Testis (tissue), 5 donors: ENCODE measurements at places on chromosomes 6 and 20. TPM values are rescaled to one million over a fixed set of nuclear protein-coding genes. Genes with fewer than 3 reads are reported as not detected.
A peak's percentile ranks its signal among the peaks of the same experiment; 100 is the strongest.

The MMP24 gene
- polyA plus RNA-seq: 2.2 TPM

The CCN5 gene
- 52.0 TPM for polyA plus RNA-seq

The PCIF1 gene
- polyA plus RNA-seq: 39.3 TPM

The EYA2 gene
- 16.2 TPM for polyA plus RNA-seq

The OPRL1 gene
- polyA plus RNA-seq: 9.4 TPM

The SNAP91 gene
- 37.5 TPM for polyA plus RNA-seq

The DEF6 gene
- polyA plus RNA-seq: 29.5 TPM

The SLC35F1 gene
- polyA plus RNA-seq: 1.4 TPM

GRCh38 chr6:46963626-46964025 lies 41.9 kb upstream of the ADGRF5 start:
- H3K27ac ChIP-seq: no peak overlapping the region
- H3K4me1 ChIP-seq: no peaks in the 10 kb centered on the region
- no peaks in the 10 kb centered on the region for H3K36me3 ChIP-seq
- no peaks in the 10 kb centered on the region for H3K27me3 ChIP-seq
- peak; percentile 34 for DNase-seq

DNA sequence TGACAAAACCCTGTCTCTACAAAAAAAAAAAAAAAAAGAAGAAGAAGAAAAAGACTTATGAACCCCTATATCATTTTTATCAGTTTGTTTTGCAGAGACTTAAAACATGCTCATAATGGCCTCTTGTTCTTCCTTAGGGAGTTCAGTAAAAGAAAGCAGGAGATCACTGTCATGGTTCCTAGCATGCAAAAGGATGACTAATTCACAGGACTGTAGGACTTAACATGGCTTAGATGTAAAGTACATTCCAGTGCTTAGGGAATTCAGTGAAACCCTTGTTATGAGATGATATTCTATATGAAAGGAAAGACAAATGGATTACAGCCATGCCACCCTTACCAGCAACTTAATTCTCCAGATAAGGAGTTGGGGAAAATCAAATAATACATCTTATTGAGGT lies 29.5 kb downstream of the EEF1A1 start:
- no peaks in the 10 kb centered on the region for H3K4me1 ChIP-seq
- DNase-seq: no peak
- no peak overlapping the region for H3K27ac ChIP-seq
- no peaks in the 10 kb centered on the region for H3K36me3 ChIP-seq
- H3K4me3 ChIP-seq: no peak overlapping the region

- DNase-seq: no peak
- no peak overlapping the region for H3K27ac ChIP-seq
Measured at GRCh38 chr6:95991906-95992305, 23.9 kb upstream of the FUT9 start.

DNA sequence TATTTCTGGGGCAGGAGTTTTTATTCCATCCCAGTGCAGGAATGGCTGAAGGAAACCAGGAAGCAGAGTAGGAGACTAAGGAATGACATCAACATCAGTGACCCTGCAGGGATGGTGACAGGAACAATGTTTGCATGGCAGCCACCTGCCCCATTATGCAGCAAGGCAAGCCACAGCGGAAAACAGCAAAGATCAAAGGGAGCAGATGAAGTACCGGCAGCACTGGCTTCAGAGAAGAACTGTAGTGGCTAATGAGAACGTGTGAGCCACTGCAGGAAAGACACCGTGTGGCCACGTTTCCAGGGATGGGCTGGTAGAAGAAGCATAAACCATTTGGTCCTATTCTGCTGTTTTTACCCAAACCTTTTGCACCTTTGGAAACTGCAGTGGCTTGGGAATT lies 52.9 kb upstream of the TAB2 start:
- no peaks in the 10 kb centered on the region for H3K36me3 ChIP-seq
- H3K27me3 ChIP-seq: no peaks in the 10 kb centered on the region
- DNase-seq: no peak

GRCh38 chr20:61923371-61924166 lies 142.1 kb downstream of the TAF4 start:
- H3K27me3 ChIP-seq: no peaks in the 10 kb centered on the region
- H3K36me3 ChIP-seq: no peaks in the 10 kb centered on the region
- H3K4me1 ChIP-seq: peaks cover 3% of the 10 kb centered on the region
- no peak for DNase-seq
- H3K4me3 ChIP-seq: no peak overlapping the region

GRCh38 chr6:19753826-19754225 lies 83.3 kb upstream of the ID4 start:
- H3K4me3 ChIP-seq: no peak overlapping the region
- H3K27me3 ChIP-seq: no peaks in the 10 kb centered on the region
- H3K36me3 ChIP-seq: no peaks in the 10 kb centered on the region
- no peak overlapping the region for H3K27ac ChIP-seq
